ENCODE measurements at places on chromosomes 7 and 10.

DNA sequence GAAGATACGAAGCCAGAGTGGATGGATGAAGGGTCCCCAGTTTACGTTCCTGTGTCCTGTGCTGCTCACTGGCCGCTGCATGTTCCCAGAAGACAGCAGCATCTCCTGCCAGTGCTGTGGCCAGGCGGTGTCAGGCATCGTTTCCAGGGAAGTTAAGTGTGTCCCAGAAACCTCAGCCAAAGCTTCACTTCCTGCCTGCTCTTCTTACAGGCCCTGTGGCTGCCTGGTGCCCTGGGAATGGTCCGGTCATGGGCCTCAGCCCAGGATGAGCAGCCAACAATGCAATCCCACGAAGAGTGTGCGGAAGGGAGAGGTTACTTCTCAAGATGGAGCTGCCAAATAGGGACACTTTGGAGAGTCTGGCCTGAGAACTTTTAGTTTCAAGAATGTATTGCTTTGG is 99.7 kb upstream of the TARP start:
- no peak for DNase-seq

- DNase-seq, result no peak
Measured at GRCh38 chr10:62456611-62457101, 82.5 kb downstream of the ZNF365 start.

DNA sequence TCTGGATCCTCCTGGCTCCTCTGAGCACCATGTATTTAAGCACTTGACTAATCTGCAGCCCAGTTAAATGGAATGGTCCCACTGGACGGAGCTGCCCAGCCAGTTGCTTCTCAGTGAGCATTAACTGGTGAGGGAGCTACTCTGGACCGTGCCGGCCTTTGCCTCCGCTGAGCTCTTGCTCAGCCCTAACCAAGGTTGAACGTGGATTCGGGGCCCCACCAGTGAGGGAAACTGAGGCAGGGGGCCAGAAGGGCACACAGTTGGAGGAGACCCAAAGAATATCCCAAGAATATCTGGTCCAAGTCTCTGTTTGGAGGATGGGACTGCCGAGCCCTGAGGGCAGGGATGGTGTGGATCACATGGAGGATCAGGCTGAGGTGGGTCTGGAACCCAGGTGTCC is 13.7 kb downstream of the ADCYAP1R1 start:
- DNase-seq, result no peak

DNA sequence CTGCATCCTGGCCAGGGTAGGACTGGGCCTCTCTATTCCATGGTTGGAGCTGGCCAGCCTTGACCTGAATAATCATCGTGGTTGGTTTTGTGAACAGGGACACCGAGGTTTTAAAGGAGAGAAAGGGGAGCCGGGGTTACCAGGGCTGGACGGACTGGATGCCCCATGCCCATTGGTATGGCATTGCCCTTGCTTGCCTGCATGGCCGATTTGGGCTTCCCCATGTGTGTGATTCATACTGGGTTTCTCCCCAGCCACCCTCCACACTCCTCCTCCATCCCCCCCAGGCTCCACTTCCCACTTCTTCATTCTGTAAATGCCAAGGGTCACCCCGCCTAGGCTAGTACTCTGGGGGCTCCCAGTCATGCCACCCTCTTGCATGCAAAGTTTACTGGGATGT is 98.8 kb upstream of the MACROH2A2 start:
- no peak for DNase-seq

DNA sequence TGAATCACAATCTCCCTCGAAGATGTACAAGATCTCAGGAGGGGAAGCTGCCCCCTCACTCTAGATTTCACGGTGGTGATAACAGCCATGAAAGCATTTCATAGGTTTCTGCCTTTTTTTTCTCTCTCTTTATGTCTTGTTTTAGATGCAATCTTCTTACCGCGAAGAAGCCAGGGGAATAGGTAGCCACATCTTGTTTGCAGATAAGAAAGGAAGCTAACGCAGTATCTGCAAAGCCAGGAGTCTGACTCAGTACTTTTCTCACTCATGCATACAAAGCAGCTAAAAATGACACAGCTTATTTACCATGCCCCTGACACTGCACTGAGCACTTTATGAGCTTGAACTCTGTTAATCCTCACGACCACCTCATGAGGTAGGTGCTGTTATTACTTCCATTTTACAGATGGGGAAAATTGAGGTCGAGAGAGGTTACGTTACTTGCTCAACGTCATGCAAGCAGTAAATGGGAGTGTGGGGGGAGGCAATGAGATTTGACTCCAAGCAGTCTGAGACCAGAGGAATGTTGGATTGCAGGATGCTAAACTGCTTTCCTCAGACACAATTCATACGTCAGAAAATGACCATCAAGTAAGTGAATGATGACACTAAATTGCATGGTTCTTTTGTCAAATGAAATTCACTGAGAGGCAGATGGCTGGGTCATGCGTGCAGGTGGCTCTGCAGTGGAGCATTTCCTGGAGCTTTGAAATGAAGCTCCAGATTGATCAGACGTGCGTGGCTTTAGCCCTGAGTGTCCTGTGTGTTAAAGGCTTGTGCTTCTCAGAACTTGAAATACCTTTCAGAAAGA is 3.3 kb downstream of the MAP3K8 start:
- DNase-seq, result no peak

- no peak for DNase-seq
Measured at GRCh38 chr7:92057375-92057774, 76.9 kb downstream of the CYP51A1 start.

- DNase-seq, result no peak
Measured at GRCh38 chr10:103512591-103513379, 19.3 kb downstream of the NEURL1 start.

DNA sequence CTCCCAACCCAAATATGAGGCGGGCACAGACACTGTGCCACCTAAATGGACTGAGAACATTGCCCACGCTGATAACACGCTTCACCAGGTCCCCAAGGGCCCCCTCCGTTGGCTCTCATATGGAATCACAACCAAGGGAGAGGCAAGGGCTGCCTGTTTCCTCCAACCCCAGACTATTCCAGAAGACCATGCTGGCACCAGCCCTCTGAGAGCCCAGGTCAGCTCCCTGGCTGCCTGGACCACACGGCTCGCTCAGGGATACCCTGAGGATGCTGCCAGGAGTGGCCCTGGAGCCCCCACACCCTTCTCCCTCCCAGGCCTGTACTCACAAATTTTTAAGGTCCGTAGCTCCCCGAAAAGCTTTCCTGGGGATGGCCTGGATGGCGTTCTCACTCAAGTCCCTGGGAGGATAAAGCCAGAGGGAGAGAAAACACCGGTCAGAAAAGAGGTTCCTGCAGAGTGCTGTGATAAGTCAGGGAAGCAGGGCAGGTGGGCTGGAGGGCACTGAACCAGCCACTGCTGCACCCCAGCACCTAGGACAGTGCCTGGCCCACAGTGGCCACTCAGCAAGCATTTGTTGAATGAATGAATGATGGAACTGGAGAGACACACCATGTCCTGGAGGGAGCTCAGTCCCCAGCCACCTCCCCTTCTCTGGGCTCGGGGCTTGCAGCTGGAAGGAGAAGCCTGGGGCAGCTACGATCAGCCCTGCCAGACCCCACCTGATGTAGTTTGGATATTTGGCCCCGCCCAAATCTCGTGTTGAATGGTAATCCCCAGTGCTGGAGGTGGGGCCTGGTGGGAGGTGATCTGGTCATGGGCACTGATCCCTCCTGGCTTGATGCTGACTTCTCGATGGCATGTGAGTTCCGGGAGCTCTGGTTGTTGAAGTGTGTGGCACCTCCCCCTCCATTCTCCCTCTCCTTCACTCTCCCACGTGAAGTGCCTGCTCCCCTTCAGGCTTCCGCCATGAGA is 119.8 kb downstream of the SLIT1 start:
- no peak for DNase-seq

DNA sequence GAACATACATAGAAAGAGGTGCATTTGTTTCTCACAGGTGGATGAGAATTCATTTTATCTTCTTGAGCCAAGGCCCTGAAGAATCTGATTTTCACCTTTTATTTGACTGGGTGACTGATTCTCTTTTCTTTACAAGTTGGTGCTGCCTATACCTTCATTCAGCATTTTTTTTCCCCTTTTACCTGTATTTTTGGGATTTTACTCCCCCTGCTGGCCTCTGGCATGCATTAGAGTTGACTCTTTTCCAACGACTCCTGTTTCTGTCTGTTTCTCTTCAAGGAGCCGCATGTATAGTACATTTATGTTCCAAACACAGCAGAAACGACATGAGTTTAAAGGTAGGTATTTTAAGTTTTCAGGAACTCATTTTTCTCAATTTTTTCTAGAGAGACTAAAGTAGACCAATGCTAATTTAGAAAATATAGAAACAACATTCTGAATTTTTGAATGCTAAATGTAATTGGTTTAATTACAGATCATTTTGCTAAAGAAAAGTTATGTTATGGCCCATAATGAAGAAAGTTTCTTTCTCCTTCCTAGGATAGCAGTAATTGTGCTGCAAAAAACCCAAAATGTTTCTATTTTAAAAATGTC is 149.8 kb upstream of the HDAC9 start:
- peak; percentile 10 for DNase-seq

DNA sequence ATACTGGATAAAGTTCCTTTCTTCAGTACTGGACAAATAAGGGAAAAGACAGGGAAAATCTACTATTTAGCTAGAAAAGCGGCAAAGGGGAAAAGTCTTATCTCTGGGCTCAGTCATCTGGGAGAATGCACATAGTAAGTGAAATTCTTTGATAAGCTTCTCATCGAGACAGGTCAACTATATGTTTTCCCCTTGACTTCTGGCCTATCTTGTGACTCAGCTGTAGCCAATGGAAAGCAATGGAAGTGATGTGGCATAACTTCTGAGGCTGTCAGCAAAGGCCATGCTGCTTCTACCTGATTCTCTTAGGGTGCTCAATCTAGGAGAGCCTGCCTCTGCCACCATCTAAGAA is 91.9 kb downstream of the PCGF5 start:
- no peak for DNase-seq

GRCh38 chr7:37248396-37248861 is 200.2 kb downstream of the ELMO1 start:
- no peak for DNase-seq

DNA sequence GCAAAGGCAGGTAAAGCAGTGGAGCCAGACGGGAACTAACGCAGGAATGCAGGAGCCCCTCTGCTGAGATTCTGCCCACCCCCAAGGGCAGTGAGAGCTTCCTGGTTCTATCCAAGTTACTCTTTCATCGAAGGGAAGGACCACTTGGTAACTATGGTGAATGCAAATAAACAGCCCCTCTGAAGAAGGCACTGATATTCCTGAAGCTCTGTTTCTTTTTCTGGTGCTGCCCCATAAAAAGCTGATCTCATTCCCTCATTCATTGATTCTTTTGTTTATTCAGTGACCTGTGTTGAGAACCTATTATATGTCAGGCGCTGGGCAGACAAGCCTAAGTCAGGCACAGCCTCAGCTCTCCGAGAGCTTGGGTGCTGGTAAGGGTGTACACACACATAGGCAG is 217.3 kb downstream of the SNX10 start:
- DNase-seq, result no peak

DNA sequence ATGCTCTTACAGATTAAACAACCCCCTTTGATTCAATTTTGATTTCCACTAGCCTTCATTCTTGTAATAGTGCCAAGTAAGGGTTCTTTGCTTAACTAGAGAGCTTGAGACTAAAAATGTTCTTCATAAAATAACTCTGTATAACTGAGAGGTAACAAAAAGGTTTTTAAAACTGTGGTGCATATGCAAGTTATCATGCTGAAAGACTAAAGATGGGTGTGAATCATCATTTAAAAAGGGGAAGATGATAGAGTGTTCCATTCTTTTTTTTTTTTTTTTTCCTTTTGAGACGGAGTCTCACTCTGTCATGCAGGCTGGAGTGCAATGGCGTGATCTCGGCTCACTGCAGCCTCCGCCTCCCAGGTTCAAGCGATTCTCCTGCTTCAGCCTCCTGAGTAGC is 11.1 kb downstream of the MDFIC start:
- DNase-seq, result no peak

DNA sequence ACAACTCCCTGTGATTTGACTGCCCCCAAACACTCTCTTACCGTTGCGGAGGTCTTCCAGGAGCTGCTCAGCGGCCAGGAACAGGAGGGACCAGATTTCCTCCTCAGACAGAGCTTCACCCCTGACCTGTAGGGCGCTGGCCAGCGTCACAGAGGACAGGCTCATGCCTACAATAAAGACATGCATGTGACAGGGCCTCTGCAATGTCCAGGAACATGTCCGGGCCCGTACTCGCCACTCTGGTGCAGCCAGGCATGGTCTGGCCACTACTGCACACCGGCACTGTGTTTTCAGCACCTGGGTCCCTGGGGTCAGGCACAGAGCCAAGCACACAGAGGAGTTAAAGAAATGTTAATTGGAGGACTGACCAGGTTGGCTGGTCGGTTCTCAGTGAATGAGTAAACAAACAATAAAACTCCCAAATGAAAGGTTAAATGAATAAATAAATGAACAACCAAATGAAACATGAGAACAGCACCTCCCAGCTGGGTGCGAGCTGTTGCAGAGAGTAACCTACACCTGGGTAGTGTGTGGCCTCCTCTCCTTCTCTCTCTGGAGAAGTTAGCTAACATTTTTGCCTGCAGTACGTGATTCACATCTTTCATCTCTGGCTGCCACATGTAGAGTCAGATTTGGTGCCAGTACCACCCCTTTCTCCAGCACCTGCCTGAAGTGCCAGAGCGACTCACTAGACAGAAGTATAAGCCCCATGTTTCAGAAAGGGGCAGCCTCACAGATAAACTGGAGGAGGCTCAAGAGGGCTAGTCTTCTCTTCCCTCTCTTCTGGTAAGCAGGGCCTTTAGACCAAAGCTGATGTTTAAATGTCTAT is 22.8 kb downstream of the FRMPD2 start:
- DNase-seq, result no peak

DNA sequence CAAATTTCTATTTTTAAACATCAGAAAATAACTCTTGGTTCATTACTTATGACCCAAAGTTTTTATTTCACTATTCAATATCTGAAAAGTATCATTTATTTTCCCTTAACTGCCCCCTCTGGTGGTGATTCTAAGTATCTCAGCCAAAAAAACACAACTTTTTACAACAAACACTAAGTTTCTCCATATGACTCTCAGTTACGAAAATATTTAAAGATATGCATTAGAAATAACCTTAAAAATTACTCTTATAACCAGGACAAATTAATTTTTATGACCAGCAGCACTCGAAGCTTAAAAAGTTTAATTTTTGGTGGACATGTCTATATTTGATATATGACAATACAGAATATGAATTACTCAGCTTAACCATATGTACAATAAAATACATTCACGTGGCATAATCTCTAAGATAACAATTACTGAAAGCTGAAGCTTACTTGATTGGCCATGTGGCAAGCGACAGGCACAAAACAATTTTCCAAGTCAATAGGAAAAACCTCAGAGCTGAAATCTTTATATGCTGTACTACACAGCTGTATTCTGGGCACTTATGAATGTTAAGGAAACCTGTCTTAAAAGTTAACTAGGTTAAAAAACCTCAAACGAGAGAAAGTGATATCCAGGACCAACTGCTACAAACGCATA is 2.3 kb downstream of the HNRNPA2B1 start:
- no peak for DNase-seq
